ENCODE measurements at places on chromosomes 7 and 10.

GRCh38 chr7:55070854-55071253 is 52.0 kb downstream of the EGFR start:
- DNase-seq: no peak

- no peak for DNase-seq
Observed at GRCh38 chr7:114242992-114243507, 171.6 kb upstream of the FOXP2 start.

- DNase-seq: no peak
Observed at GRCh38 chr7:5712566-5712965, 68.9 kb downstream of the RNF216 start.

DNA sequence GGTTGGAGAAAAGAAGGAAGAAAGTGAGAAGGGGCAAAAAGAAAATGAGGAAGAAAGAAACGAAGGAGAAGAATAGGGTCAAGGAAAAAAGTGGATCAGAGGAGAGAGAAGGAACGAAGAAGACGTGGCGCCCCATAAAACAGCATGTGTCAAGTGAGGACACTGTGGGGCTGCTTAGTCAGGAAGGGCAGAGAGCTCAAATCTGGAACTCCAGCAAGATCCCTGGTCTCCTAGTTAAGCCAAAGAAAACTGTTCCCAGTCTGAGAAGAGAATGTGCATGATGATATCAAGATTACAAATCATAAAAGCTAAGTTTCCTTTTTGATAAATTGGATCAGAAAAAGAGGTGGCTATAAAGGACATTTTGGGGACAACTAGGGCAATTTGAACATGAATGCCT is 33.0 kb downstream of the CREB3L2 start:
- DNase-seq: no peak

DNA sequence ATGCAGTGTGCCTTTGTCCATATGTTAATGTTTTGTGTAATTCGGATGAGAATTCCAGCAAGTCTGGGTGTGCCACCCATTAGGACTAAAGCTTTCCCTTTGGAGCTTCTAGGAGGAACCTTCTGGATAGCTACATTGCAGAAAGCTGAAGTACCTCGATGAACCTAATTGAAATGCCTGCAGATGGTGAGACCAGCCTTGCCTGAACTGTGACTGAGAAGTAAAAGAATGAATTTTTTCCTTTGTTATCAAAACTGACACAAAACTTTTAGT is 31.1 kb upstream of the FBXW4 start:
- no peak for DNase-seq

- no peak for DNase-seq
Observed at GRCh38 chr10:99654390-99655175, 4.7 kb upstream of the ENTPD7 start.

- no peak for DNase-seq
Observed at GRCh38 chr10:98331885-98332284, 63.9 kb upstream of the LOXL4 start.

GRCh38 chr7:155735442-155736115 is 76.7 kb downstream of the SHH start:
- DNase-seq: no peak

- DNase-seq: no peak
Observed at GRCh38 chr10:14063531-14064285, 267.0 kb downstream of the FRMD4A start.

DNA sequence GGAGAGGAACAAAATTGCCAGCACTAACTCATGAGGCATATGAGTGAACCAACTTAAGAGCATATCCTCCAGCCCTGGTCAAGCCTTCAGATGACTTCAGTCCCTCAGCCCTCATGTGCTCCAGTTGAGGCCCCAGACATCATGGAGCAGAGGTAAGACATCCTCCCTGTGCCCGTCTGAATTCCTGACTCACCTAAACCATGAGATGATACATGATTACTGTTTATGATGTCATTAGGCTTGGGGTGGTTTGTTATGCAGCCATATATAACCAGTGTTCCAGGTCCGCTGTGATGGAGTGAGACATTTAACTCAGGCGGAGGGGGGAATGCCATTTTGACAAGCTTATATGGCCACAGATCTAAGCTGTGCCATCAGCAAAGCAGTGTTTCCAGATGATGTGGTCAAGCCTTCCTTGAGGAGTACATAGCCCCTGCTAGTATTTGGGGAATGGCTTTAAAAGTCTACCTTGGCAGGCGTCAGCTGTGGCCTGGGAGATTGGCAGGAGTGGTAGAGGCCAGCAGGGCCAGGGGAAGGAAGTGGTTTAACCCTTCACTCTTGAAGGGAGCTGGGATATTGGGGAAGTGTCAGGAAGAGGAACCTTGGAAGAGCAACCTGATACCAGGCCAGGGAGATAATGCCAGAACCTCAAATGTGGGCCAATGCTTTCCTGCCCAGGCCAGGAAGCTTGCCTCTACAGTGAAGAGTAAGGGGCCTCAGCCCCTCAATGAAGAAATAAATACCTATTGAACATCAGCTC is 343.0 kb upstream of the PODXL start:
- no peak for DNase-seq

DNA sequence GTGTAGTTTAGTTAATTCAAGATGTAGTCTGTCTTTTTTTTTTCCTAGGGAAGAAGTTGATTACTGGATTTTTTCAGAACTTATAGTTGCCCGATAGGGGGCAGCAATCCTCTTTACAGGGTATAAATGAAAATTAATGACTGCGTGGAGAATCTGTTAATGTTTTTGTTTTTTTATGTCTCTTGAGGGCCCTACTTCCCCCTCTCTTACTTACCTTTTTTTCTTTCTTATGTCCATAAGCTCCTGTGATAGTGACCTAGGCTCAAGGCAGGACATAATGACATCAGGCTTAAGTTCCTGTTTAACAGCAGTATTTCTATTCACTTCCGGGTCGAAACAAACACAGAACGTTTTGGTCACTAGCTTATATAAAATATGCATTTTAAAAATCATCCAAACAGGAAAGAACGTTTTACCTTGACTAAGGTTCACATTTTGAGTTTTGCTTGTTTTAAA is 18.8 kb downstream of the CDC123 start:
- DNase-seq: peak; percentile 17

GRCh38 chr10:62136931-62137330 is 131.7 kb downstream of the RTKN2 start:
- DNase-seq: no peak

- peak; percentile 42 for DNase-seq
Observed at GRCh38 chr7:150876817-150877526, 24.7 kb downstream of the AOC1 start.

DNA sequence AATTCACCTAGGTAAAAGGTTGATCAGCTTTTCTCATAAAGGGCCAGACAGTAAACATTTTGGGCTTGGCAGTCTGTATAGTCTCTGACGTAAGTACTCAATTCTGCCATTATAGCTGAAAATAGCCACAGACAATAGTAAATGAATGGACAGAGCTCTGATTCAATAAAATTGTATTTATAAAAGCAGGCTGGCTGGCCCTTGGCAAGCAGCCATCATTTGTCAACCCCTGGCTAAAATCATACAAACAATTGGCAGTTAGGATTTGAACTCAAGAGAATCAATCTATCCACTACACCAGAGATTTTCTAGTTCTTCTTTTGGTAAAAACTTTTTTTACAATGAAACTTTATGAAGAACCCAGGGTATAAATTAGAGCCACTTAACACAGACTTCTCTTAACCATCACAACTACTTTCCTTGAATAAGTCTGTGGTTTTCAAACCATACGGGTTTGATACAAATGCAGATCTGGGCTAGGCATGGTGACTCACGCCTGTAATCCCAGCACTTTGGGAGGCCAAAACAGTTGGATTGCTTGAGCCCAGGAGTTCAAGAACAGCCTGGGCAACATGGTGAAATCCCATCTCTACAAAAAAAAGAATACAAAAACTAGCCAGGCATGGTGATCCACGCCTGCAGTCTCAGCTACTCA is 124.5 kb downstream of the SLC16A9 start:
- no peak for DNase-seq

GRCh38 chr7:74271742-74272141 is 17.5 kb upstream of the CLIP2 start:
- no peak for DNase-seq

DNA sequence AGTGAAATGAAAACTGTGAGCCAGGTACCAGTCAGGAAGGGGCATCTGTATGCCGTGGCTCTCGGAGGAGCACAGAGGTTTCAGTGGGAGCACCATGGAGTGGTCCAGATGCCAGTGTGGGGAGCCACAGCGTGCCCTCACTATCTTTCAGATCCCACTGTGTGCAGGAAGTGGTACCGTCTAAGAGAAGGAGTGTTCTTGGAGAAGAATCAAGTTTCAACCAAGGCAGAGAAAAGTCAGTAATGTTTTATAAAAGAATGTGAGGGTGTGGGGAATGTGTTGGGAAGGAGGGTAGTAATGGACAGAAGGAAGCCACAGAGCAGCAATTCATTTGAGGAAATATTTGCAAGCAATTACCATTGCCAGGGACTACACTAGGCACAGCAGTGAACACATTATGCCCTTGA is 35.6 kb downstream of the PRKAR2B start:
- DNase-seq: no peak

DNA sequence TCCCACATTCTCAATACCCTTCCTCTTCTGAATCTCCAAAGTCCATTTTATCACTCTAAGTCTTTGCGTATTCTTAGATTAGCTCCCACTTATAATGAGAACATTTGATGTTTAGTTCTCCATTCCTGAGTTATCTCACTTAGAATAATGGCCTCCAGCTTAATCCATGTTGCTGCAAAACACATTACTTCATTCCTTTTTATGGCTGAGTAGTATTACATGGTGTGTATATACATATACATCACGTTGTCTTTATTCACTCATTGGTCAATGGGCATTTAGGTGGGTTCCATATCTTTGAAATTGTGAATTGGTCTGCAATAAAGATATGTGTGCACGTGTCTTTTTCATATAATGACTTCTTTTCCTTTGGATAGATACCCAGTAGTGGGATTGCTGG is 32.3 kb downstream of the GPR22 start:
- no peak for DNase-seq

DNA sequence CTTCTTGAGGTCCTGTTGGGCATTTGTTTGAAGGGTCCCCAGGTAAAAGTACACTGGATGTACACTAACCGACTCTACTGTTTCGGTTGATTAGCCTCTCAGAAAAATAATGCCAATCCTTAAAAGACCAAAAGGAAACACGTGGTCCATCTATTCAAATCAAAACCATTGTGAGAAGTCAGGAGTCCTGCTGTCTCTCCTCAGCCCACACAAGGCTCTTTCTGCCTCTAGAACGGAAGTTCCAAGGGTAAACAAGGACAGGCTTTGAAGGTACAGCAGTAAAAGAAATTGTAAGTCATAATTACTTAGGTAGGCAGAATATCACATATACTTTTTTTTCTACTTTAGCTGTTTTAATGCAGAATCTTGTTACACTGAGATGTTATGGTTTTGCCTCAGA is 71.7 kb upstream of the TPK1 start:
- DNase-seq: peak; percentile 11

DNA sequence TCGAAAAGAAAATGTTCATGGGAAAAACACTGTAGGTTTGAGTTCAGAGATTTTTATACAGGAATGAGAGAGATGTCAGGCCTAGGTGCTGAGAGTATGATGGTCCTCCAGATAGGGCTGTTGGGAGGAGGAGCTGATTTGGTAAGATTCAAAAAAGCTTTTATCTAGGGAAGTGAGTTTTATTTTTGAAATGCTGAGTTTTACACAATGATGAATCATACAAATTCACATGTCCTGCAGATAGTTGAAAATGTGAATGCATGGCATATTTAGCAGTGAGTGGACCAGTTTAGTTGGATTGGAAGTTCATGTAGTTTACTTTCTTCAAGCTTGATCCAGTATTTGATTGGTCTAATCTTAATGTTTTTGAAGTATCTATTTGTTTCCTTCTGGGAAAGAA is 154.8 kb downstream of the LRRC4 start:
- no peak for DNase-seq

DNA sequence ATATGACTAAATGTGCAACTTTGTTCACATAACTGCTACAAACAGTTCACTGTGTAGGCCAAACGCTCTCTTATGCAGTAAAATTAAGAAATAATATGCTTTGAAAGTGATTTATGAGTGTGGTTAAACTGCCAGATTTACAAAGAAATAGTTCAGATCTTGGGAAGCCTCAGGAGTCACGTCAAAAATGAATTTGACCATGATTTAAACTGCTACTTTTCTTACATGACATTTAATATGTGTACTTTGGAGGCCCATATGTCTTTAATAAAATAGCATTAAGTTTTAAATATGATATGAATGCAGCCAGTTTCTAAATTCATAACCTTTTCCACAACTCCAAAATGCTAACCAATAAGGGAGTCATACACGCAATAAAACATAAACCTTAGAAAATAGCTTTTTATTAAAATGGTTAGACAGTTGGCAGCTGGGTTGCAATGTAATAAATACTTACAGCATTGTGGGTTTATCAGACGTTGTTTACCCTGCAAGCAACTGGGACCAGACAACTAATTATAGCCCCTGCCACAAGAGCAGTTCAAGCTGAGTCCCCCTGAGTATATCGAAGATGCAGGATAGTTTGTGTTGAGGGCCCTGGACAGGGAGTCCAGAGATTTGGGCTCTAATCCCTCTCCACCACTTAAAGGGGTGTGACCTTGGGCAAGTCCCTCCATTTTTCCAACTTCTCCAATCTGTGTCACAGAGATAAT is 640.4 kb downstream of the LRMDA start:
- DNase-seq: no peak

- no peak for DNase-seq
Observed at GRCh38 chr10:75272896-75273295, 37.1 kb upstream of the COMTD1 start.

GRCh38 chr7:14759785-14760184 is 142.8 kb downstream of the DGKB start:
- DNase-seq: no peak

GRCh38 chr7:152615031-152615741 is 60.8 kb downstream of the XRCC2 start:
- DNase-seq: no peak

DNA sequence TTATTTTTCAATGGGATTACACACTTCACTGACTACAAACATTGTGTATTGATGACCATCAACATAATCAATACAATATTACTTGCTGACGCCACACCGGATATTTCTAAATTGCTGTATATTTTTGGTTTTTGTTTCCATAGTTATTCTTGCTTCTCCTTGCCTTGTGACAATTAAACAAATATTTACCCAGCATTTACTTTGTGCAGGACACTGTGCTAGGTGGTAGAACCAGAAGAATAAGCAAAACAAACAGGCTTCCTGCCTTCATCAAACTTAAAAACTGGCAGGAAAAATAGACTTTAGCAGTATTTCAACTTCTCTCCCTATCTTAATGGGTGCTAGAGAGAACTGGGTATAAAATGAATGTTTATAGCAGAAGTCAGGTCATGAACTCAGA is 50.6 kb downstream of the ZNF277 start:
- DNase-seq: no peak

- no peak for DNase-seq
Observed at GRCh38 chr7:117588352-117588794, 108.5 kb downstream of the CFTR start.
